ENCODE measurements at places on chromosomes 6 and 20.
A peak's percentile ranks its signal among the peaks of the same experiment; 100 is the strongest.

GRCh38 chr6:137832110-137832509 is 34.9 kb upstream of the TNFAIP3 start:
- DNase-seq = no peak

DNA sequence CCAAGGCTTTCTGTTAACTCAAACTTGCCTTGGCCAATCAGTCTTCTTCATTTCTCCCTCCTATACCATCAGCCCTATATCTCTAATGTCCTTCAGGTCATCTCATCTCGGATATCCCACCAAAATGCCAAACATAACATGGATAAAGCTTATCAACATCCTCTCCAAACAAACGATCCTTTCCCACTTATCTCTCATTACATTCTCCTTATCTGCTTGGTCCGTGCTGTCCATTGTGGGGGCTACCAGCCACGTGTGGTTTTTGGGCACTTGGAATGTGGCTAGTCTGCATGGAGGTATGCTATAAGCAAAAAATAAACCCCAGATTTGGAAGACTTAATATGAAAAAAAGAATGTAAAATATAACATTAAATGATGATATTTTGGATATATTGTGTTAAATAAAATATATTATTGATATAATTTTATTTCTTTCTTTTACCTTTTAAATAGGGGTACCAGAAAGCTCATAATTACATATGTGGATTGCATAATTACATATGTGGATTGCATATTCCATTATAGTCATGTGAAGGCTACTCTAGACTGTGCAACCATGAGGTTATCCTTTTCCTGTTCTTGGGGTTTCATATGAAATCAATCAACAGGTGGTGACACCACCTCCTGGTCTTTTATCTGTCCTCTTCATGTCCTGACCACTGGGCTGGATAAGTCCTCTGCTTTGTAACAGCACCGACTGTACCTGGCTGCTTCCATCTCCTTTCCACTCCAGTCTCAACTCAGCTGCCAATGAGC is 123.0 kb downstream of the CD83 start:
- no peak for DNase-seq

DNA sequence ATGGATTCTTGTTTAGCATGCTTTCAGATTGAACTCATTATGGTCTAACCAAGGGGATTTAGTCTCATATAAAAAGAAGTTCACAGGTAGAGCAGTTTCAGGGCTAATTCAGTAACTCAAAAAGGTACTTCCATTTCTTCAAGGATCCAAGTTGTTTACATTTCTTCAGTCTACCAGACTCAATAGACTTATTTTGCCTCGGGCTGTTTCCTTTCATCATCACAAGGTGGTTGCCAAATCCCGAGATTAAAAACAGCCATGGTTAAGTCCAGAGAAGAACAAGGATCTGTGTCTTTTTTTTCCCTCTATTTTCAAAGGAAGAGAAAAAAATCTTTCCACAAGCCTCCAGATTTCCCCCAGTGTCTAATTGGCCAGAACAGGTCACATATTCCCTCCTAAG is 69.8 kb upstream of the SNX9 start:
- DNase-seq = no peak

GRCh38 chr20:57395111-57395966 is 4.1 kb downstream of the RBM38 start:
- DNase-seq = peak; percentile 77

DNA sequence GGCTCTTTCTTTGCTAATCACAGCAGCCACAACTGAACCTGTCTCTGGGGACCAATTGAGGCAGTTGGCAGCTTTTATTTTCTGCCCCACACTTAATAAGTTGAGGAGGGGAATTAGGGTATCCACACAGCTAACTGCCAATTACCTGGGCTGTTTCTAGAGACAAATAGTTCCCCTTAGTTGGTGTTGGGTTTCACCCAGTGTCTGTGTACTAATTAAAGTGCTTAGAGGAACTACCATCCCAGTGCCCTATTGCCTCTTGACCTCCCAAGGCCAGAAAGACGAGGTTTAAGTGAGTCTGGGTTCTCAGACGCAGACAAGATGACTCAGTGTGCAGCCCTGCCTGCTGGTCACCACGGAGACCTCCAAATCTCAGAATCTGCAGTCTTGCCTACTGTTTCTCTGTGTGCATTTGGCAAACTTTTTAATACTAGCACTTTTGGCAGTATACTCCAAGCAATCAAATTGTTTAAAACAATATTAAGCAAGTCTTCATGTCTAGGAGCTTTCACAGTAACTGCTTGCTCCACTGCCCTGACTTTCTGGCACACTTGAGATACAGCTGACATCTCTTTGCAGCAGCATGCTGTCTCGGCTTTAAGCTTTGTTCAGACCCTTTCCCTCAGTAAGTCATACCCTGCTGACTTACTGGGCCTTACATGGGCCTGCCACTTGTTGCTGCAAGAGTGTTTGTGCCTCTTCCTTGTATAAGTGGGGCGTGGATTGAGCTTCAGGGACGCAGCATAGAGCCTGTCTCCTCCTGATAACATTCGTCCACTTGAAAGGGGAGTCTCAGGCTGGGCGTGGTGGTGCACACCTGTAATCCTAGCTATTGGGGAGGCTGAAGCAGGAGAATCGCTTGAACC is 31.9 kb downstream of the STK35 start:
- no peak for DNase-seq

DNA sequence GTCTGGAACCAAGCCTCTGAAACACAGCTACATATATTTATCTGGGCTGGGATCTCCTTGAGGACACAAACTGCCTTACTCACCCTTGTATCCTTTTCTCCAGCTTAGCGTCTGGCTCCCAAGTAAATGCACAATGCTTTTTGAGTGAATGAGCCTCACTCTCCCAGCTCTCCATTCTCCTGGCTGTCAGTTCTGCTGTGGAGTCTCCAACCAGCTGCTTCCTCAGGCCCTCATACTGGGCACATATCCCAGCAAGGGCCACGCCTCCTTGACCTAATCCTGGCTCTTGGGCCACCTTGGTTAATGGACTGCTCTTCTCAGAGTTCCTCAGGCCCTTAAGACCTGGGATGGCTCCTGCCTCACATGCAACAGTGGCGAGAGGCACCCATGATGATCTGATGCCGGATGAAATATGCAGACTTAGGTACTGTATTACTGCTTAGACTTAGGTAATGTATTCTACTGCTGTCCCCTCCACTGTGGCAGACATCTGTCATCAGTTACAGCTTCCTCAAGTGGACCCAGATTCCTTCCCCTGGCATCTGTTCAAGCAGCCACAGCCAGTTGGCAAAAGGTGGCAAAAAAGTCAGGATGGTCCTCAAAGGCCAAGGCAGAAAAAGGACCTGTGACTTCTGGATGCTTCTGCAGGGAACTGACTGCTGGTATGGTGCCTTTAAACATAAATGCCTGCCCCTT is 16.5 kb downstream of the SNHG17 start:
- DNase-seq = no peak

DNA sequence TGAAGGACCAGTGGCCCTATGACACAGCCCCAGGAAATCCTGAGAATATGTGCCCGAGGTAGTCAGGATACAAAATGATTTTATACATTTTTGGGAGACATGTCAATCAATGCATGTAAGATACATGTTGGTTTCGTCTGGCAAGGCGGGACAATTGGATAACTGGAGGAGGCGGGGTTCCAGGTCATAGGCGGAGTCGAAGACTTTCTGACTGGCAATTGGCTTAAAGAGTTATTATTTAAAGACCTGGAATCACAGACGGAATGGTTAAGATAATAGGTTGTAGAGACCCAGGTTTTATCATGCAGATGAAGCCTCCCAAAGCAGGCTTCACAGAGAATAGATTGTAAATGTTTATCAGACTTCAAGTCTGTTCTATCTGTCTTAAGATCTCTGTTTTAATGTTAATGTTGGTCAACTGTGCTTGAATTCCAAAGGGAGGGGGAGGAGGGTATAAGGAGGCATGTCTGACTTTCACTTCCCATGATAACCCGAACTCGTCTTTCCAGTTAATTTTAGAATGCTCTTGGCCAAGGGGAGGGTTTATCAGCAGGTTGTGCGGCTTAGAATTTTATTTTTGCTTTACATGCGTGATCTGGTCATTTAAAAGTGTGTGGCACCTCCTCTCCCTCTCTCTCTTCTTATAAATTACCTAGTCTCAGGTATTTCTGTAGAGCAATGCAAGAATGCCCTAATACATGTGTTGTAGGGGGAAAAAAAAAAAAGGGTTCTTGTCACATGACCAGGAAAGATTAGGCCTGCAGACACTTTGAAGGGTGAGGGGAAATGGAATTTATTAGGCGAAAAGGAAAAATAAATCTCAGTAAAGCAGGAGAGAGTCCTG is 230.7 kb downstream of the NFATC2 start:
- DNase-seq = peak; percentile 86

- DNase-seq = no peak
These were observed 143.1 kb upstream of the GJE1 start for GRCh38 chr6:141989706-141989959.

DNA sequence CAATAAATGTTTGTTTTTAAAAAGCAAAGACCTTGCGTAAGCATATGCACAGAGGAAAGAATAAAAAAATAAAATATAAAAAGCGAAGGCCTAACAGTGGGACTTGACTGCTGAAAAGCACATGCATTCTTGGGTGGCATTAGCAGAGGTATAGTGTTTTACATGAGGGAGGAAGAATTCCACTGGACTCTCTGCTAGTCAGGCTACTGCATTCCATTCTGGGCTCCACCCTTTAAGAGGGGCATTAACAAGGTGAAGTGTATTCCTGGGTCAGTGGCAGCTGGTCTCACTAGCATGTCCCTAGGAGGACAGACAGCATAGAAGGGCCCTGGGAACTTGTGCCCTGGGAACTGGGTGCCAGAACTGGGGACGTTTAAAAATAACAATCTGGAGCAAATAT is 134.1 kb downstream of the SOBP start:
- no peak for DNase-seq

- no peak for DNase-seq
These were observed 145.9 kb downstream of the RALGAPA2 start for GRCh38 chr20:20566516-20566915.

- no peak for DNase-seq
These were observed 591 bp downstream of the VWA7 start for GRCh38 chr6:31776485-31776988.

- DNase-seq = peak; percentile 40
These were observed 3.5 kb downstream of the SERPINB9 start for GRCh38 chr6:2899596-2899995.

DNA sequence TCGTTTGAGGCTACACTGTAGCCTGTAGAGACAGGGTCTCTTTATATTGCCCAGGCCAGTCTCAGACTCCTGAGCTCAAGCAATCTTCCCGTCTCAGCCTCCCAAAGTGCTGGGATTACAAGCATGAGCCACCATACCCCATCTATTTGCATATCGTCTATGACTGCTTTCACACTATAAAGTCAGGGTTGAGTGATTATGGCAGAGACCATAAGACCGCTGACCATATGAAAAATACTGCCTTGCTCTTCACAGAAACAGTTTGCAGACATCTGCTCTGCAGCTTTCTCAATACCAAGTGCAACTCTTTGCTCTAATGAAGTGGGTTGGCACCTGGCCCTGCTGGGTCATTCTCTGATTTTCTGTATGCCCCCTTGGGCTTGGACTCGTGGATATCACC is 79.5 kb upstream of the PAK5 start:
- DNase-seq = no peak

GRCh38 chr6:18126121-18126520 is 3.6 kb upstream of the NHLRC1 start:
- no peak for DNase-seq

DNA sequence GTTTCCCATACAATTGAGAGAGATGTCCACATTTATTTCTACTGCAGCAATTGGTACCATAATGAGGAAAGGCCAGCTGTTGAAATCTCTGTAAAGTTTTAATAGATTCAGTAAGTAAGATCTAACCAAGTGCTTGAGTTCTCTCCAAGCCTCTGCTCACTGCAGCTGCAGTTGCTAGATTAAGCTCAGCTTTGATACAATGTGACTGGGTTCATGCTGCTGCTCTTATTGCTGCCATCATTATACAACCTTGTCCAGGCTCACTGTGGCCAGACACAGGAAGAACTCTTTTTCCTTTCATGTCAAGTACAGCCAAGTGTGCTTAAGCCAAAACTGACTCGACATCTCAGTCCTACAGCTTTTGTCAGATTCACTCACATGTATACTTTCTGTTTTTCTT is 423.5 kb downstream of the GJA1 start:
- DNase-seq = no peak

- peak; percentile 36 for DNase-seq
These were observed 12.3 kb upstream of the SPO11 start for GRCh38 chr20:57317316-57317788.

- DNase-seq = no peak
These were observed 19.4 kb upstream of the MYB start for GRCh38 chr6:135161411-135162395.
